ENCODE measurements at places on chromosomes 12 and 14. TPM values are rescaled to one million over a fixed set of nuclear protein-coding genes. Genes with fewer than 3 reads are reported as not detected.

DNA sequence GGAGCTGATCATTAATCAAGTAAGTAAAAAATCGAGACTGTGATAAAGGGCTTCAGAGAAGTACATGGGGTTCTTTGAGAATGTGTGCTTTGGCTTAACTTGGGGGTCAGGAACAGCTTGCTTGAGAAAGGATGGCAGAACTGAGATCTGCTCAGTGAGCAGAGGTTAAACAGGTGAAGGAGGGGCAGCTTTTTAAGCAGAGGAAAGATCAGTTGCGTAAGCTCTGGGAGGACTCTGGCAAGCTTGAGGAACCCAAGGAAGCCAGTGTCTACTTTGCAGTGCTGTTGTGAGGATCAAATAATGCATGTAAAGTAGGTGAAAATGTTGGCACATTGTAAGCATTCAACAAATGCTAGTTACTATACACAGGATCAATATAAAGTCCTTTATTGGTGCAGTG is 30.6 kb downstream of the WIF1 start:
- peaks cover 10% of the 10 kb centered on the region for H3K27me3 ChIP-seq
- no peaks in the 10 kb centered on the region for H3K4me1 ChIP-seq
- no peak overlapping the region for H3K4me3 ChIP-seq
- H3K27ac ChIP-seq = no peak overlapping the region
- DNase-seq = no peak

- H3K36me3 ChIP-seq = peaks cover 26% of the 10 kb centered on the region
- H3K27ac ChIP-seq = peak overlapping the region; percentile 97
- DNase-seq = peak; percentile 93
- H3K4me1 ChIP-seq = peaks cover 100% of the 10 kb centered on the region
- H3K27me3 ChIP-seq = peaks cover 4% of the 10 kb centered on the region
Measured at GRCh38 chr12:120230326-120230973, 29.5 kb upstream of the RPLP0 start.

DNA sequence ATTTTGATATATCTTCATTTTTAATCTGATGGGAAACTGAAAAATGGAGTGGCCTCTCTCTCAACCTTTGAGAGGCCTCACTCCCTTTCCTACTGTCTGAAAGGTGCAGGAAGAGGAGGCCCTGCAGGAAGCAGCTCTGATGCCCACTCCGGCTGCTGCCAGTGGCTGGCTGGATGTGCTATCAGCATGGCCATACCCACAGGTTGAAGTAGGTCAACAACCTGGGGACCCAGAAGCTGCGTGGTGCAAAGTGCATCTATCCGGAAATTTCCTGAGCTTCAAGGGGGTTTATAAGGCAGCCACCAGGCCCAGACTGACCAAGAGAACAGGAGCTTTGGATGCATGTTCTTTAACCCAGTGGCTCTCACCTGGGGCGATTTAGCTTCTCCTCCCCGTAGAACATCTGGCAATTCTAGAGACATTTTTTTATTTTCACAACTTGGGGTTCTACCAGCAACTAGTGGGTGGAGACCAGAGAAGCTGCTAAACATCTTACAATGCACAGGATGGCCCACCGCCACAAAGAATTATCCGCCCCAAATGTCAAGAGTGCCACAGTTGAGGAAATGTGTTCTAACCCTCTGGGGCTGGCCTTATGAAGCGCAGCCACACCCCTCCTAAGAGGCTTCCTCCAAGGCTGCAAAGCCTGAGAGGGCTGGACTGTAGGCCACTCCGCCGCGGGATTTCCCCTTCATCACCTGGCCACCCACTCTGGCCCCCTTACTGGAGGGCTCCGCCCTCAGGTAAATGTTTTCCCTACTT is 8.2 kb upstream of the BATF start:
- H3K4me1 ChIP-seq = peaks cover 13% of the 10 kb centered on the region
- H3K36me3 ChIP-seq = no peaks in the 10 kb centered on the region
- H3K27ac ChIP-seq = no peak overlapping the region
- no peak for DNase-seq

GRCh38 chr12:91622037-91622436 is 439.4 kb upstream of the DCN start:
- H3K36me3 ChIP-seq = no peaks in the 10 kb centered on the region
- no peaks in the 10 kb centered on the region for H3K4me1 ChIP-seq
- H3K4me3 ChIP-seq = no peak overlapping the region
- no peak for DNase-seq

DNA sequence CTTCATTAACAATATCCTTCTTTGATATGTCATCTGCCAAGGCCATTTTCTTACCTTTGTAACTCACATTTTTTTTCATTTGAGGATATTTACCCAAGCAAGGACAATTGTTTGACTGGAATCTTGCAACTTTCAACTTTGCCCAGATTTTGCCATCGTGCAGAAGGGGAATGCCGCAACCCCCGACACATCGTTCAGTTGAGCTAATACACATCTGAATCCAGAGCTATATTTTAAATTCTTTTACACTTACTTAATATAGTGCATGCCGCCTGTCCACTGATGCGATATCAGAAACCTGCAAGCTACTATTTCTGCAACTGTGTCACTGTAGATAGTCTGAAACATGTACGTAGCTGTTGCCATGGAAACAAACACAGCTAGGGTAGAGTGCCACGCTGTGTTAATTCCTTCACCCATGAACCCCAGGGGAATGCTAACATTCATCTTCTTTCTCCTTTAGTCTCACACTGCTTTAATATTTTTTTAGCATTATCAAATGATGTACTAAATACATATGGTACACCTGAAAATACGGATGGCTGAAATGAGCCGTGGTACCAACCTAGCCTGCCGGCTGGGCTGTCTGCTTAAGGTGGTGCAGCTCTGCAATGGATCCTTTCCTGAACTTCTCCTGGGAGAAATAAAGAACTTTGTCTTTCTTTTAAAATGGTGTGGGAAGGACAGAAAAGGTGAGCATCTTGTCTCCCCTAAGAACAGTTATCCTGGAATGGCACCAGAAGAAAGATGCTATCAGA is 77.0 kb upstream of the FOXN3 start:
- no peaks in the 10 kb centered on the region for H3K36me3 ChIP-seq
- H3K4me3 ChIP-seq = no peak overlapping the region
- H3K27ac ChIP-seq = no peak overlapping the region
- peaks cover 2% of the 10 kb centered on the region for H3K27me3 ChIP-seq
- no peak for DNase-seq
- peaks cover 14% of the 10 kb centered on the region for H3K4me1 ChIP-seq

GRCh38 chr12:47755655-47756562 is 2.8 kb downstream of the RAPGEF3 start:
- peaks cover 42% of the 10 kb centered on the region for H3K4me1 ChIP-seq
- H3K36me3 ChIP-seq = no peaks in the 10 kb centered on the region
- DNase-seq = no peak
- no peaks in the 10 kb centered on the region for H3K27me3 ChIP-seq
- H3K27ac ChIP-seq = no peak overlapping the region

GRCh38 chr14:56117765-56118610 is at the start of gene PELI2:
TSS of gene PELI2 (plus strand) at chr14:56118411. CDS start at chr14:56118661, 250 bp downstream.
- H3K4me3 ChIP-seq = peak within 1 kb of the TSS; percentile 95
- H3K27ac ChIP-seq = peak within 1 kb of the TSS; percentile 78
- H3K36me3 ChIP-seq = no peaks in the 10 kb centered on the region
- peaks cover 4% of the 10 kb centered on the region for H3K27me3 ChIP-seq

GRCh38 chr12:55624056-55624455 is 12.6 kb upstream of the OR10P1 start:
- peaks cover 10% of the 10 kb centered on the region for H3K4me1 ChIP-seq
- H3K27ac ChIP-seq = no peak overlapping the region
- no peak for DNase-seq
- H3K27me3 ChIP-seq = peaks cover 22% of the 10 kb centered on the region
- no peak overlapping the region for H3K4me3 ChIP-seq

- H3K36me3 ChIP-seq = no peaks in the 10 kb centered on the region
- DNase-seq = no peak
- no peaks in the 10 kb centered on the region for H3K4me1 ChIP-seq
- peaks cover 16% of the 10 kb centered on the region for H3K27me3 ChIP-seq
- H3K27ac ChIP-seq = no peak overlapping the region
- H3K4me3 ChIP-seq = no peak overlapping the region
Measured at GRCh38 chr12:69129017-69129416, 110.4 kb upstream of the CPSF6 start.

DNA sequence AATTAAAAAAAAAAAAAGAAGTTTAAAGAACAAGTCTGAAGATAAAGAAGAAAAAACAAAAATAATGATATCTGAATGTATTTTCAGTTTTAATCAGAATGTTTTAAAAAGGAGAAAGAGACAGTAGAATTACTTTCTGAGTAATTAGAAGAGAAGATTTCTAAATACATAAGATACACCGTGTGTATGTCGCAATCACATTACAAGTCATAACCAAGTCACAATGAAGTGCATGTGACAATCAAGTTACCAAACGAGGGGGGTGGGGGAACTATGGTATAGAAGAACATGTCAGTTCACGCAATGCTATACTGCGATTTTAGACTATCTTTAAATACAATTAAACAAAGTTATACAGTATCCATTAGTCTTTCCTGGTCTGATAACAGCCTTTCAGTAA is 1464.1 kb upstream of the FLRT2 start:
- no peak overlapping the region for H3K4me3 ChIP-seq
- DNase-seq = no peak
- H3K4me1 ChIP-seq = no peaks in the 10 kb centered on the region
- no peak overlapping the region for H3K27ac ChIP-seq
- H3K36me3 ChIP-seq = no peaks in the 10 kb centered on the region
- H3K27me3 ChIP-seq = no peaks in the 10 kb centered on the region

DNA sequence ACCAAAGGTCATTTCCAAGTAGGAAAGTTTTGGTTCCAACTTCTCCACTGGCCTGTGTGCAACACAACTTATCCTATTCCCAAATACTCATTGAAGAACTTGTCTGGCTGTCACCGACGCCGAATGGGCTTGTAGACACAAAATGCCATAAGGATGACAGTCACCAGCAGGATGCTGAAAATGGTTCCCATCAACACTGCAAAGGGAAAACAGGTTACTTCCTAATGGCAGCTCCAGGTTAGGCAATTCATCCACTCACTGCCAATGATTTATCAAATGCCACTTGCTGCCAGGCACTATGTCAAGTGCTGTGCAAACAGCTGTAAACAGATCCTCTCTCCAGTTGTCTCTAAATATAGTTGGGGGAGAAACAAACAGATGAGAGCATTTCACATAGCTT is 6.1 kb downstream of the C12orf76 start:
- H3K36me3 ChIP-seq = peaks cover 40% of the 10 kb centered on the region
- peaks cover 1% of the 10 kb centered on the region for H3K27me3 ChIP-seq
- no peak for DNase-seq
- peak overlapping the region; percentile 19 for H3K4me3 ChIP-seq
- peak overlapping the region; percentile 63 for H3K27ac ChIP-seq

DNA sequence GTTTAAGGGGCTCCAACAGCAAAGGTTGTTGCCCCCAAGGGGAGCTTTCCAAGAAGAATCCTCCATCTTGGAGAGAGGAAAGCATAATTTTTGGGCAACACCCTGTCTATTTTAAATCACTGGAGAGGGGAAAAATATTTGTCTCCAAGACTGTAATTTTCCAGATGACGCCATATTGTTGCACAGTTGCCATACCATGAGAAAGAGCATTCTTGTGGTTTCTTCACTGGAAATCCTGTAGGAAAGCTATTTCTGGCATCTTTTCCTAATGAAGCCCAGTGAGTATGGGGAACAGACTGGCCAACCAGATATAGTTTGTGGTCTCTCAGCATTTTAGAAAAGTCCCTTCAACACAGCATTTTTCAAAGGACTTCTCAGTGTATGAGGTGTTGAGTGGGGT is 88.1 kb upstream of the MANSC4 start:
- no peaks in the 10 kb centered on the region for H3K36me3 ChIP-seq
- H3K27me3 ChIP-seq = no peaks in the 10 kb centered on the region
- peak; percentile 84 for DNase-seq
- H3K4me1 ChIP-seq = peaks cover 78% of the 10 kb centered on the region
- peak overlapping the region; percentile 93 for H3K27ac ChIP-seq

DNA sequence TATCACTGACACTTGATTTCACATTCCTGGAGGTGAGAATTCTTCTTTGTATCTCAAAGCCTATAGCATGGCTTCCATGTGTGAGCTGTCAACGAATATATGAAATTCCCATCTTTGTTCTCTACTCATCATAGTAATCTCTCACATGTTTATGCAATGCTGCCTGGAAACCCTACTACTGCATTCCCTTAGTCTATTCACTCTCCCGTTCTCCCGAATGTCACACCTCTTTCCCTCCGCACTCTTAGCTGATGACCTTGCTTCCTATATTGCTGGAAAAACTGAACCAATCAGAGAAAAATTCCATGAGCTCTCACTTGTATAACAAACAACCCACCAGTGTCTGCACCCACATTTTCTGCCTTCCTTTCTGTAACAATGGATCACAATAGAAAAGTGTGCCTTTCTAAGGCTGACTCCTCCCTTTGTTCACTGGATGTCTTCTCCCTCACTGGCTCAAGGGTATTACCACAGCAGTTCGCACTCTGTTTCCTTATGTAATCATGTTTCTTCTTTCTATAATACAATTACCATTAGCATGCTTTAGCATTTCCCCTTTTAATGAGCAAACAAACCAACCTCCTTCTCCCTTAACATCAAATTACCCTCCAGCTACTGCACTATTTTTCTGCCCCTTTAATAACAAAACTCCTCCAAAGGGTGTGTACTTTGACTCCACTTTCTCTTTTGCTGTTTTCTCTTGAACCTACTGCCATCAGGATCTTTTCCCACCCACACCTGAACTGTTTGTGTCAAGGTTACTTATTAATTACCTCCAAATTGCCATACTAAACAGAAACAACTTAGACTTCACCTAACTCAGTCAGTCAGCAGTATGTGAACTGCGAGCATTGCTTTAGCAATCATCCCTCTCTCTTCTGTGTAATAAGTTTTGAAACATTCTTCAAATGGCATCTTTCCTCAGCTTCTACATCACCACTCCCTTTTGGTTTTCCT is 63.9 kb upstream of the CCDC196 start:
- no peak overlapping the region for H3K27ac ChIP-seq
- no peak for DNase-seq
- no peaks in the 10 kb centered on the region for H3K27me3 ChIP-seq
- no peaks in the 10 kb centered on the region for H3K36me3 ChIP-seq
- H3K4me1 ChIP-seq = no peaks in the 10 kb centered on the region

GRCh38 chr14:104093366-104094055 is 8.0 kb downstream of the ASPG start:
- no peak for DNase-seq
- peaks cover 2% of the 10 kb centered on the region for H3K27me3 ChIP-seq
- no peaks in the 10 kb centered on the region for H3K4me1 ChIP-seq
- H3K27ac ChIP-seq = no peak overlapping the region
- H3K4me3 ChIP-seq = no peak overlapping the region

DNA sequence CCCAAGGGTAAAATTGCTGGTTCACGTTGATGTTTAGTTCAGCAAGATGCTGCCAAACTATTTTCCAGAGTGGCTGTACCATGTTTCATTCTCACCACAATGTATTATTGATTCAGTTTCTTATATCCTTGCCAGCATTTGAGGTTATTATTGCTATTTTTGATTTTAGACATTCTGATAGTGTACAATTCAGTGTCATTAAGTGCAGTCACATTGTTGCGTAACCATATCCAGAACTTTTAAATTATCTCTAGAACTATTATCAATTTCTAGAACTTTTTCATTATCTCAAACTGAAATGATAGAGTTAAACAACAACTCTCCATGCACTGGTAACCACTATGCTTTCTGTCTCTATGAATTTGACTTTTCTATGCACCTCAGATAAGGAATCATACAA is 10.7 kb upstream of the TBC1D15 start:
- no peak for DNase-seq
- H3K4me3 ChIP-seq = no peak overlapping the region
- H3K27me3 ChIP-seq = peaks cover 8% of the 10 kb centered on the region
- H3K4me1 ChIP-seq = no peaks in the 10 kb centered on the region
- no peak overlapping the region for H3K27ac ChIP-seq
- no peaks in the 10 kb centered on the region for H3K36me3 ChIP-seq

Gene COCH
- not detected for total RNA-seq

Gene BIN2
- not detected for total RNA-seq

Gene SRRM4
- total RNA-seq = not detected

Gene CCDC175
- total RNA-seq = not detected

Gene ARHGAP9
- 0.37 TPM for total RNA-seq

Gene DYRK2
- 34.3 TPM for total RNA-seq
